Activated naive CD4-positive, alpha-beta T cell treated with anti-CD3 and anti-CD28 coated beads, Interleukin-2, amount 50 U/mL, for 72 hours (primary cell): ENCODE measurements at places on chromosomes 2 and 18.

DNA sequence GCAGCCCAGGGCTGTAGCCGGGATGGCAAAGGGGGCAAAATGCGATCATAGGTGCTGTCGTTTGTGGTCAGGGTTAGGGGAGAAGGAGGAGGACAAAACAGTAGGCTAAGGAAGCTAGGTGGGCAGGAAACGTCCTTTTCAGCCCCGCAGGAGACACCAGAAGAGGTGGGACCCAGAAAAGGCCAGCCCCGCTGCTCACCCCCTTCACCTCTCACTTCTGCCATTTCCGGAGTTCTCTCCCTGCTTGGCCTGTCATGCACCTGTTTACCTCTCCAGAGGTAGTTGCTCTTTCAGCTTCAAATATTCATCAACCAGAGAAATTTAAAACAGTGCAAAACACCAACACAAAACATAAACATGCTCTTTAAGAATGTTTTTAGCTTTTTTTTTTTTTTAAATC is 849 bp downstream of the AQP4 start:
- DNase-seq: no peak

- DNase-seq: peak; percentile 26
Observed at GRCh38 chr2:231604101-231604684, 11.5 kb downstream of the TEX44 start.

- no peak for DNase-seq
Observed at GRCh38 chr2:199734651-199735050, 116.3 kb downstream of the FTCDNL1 start.

DNA sequence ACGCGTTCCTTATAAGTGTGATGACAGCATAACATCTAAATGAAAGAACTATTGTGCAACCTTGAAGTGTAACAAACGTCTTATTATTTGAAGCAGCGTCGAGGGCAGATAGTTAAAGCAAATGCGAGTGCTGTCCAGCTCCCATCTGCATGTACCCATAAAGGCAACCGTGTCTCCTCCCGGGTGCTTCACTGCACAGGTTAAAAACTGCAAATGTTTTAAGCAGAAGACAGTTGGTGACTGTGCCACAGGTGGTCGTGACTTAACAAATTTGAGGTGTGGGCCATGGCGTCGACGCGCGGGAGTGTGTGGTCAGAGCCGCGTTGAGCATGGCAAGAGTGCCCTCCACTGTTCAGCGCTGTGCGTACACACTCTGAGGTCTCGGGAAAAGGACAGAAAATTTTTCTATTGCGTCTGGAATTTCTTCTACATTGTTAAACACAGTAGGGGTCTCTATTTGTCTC is 6.4 kb downstream of the SALL3 start:
- no peak for DNase-seq

DNA sequence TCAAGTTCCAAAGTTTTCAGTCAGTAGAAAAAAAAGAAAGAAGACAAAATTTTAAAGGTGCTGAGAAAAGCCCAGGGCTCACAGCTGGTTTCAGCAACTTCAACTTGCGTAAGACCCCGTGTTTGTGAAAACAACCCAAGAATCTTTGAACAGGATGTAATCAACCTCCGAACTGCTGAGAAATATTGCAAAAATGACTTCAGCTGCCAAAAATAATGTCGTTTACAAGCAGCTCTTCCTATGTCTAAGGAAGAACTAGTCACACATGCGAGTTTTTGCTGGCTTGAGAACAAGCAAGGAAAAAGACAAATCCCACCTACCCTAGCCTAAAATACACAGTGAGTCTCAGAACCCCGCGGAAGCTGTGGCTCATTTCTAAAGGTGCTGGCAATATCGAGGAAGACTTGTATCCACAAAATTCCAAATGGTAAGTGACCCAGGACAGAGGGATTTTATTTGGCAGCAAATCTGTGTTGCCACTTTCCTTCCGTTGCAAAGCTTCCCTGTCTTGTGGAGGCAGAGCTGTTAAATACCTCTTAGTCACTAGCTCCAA is 59.8 kb upstream of the SLC8A1 start:
- DNase-seq: no peak
